Activated T-helper 1 cell treated with anti-CD3 and anti-CD28 coated beads, Interleukin-2, amount 50 U/mL, for 16 hours (primary cell): ENCODE measurements at places on chromosomes 11 and 22.

GRCh38 chr22:49587987-49588386 lies 239.7 kb downstream of the BRD1 start:
- no peak for DNase-seq

- DNase-seq = no peak
These were observed 65.8 kb downstream of the PACSIN2 start for GRCh38 chr22:42949159-42949558.

DNA sequence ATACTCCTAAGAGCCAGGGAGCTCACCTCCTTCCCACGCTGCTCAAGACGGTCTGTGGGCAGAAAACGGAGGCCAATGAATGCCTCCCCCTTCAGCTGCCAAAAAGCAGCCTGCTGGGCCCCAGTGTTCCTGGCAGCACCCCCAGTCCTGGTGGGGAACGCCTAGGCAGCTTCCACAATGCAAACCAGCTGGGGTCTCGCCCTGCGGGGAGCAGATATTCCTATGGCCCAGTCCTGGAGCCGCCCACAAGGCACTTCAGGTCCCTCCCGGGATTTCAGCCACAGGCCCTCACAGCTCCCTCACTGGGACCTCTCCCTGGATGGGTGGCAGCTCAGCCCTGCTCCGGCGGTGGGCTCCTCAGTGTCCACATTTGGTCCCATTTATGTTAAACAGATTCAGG lies 29.2 kb downstream of the A4GALT start:
- no peak for DNase-seq

GRCh38 chr22:20403779-20404140 lies 9.8 kb downstream of the ZNF74 start:
- DNase-seq = no peak

GRCh38 chr11:7138051-7138450 lies 49.3 kb downstream of the RBMXL2 start:
- no peak for DNase-seq

GRCh38 chr22:25167834-25168601 lies 31.6 kb upstream of the CRYBB3 start:
- no peak for DNase-seq

- DNase-seq = no peak
These were observed 242.7 kb upstream of the CCDC90B start for GRCh38 chr11:83528877-83529276.

DNA sequence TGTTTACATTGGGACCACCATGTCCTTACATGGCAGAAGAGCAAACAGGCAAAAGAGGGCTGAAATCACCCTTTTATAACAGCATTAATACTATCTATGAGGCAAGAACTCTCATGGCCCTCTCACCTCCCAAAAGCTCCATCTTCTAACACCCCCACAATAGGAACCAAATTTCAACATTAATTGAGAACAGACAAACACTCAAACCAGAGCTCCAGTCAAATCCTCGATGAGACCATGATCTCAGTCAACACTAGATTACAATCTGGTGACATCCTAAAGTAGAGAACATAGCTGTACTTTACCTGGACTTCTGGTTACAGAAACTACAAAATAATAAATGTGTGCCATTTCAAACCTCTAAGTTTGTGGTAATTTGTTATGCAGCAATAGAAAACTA lies 25.1 kb downstream of the OR2AG2 start:
- no peak for DNase-seq

DNA sequence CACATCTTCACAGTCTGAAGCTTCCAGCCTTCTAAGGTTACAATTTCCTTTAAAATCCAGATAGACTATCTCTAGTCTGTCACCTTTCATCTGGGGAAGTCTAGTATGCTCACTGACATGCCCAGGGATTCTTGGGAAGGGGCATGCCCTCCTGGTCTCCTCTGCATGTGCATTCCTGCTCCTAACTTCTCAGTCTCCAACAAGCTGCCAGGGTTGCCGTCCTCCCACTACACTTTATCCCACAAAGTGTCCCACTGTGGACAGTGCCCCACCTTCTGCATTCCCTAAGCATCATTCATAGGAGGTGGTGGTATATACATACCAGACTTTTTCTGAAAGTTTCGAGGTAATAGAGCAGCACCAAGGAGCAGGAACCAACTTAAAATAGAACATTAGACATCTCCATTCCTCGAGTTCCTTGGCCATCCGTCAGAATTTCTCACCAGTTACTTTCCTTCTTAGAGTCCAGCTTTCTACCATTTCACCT lies 28.7 kb downstream of the EIF3F start:
- no peak for DNase-seq

DNA sequence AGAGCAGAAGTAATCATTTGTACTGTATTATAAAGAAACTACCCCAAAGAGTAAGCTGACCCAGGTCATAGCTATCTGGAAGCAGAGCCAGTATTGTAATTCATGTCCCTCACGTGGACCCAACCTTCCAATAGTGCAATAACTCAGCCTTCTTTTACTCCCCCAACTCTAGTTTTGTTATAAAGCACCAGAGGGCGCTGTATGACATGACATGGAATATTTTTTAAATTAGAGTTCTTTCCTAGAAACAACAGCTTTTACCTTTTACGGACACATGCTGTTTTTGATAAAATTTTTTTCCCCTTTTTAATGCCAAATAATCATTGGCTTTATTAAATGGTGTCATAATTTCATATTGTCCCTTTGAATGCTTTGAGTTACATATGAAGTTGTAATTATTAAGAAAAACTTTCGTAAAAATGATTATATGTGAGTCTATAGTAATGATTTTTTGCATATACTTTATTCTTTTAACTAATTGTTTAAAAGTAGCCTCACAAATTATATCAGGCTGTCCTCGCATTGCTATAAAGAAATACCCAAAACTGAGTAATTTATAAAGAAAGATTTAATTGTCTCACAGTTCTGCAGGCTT lies 76.9 kb downstream of the DKK3 start:
- DNase-seq = no peak

DNA sequence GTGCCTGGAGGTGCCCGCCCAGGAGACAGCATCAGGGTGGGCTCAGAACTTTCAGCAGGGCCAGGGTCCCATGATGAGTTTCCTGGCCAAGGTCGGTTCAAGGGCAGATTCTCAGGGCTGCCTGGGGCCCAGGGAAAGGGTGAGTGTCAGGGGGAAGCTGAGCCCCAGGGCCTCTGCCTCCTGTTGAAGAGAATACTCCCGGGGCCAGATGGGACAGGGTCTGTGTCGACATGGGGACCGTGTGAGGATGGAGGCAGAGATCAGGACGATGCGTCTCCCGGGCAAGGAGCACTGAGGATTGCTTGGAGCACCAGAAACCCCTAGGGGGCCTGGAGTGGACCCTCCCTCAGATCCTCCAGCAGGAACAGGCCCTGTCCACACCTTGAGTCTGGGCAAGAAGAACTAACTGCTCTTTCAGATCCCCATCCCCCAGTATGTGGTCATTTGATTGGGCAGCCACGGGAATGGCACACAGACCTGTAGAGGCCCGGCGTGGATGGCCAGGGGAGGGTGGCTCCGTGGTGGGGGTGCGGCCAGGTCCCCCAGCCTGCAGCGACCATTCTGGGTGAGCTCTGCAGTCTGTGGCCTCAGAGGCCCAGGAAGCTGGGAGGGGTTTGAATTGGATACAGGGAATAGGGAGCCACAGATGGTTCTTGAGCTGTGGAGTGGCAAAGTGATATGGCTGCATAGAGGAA lies 1078.7 kb downstream of the BRD1 start:
- no peak for DNase-seq

DNA sequence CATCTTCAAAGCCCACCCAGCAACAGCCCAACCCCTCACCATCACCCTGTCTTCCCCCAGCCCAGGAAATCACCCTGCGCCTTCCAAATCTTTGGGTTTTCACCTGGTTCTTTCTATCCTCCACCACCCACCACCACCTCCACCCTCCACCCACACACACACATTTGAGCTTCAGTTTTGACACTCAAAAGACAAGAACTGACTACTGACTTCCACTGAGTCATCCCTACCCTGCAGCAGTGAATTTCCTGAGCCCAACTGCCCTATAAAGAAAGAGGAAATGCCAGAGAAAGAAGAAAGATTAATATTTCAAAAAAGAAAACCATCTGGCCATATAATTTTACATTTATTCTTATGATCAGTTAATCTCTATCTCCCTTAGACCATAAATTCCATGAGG lies 137.5 kb downstream of the CHST1 start:
- DNase-seq = no peak

GRCh38 chr11:110196241-110196754 lies 100.1 kb downstream of the RDX start:
- DNase-seq = no peak

GRCh38 chr11:103681855-103682254 lies 354.6 kb upstream of the DDI1 start:
- no peak for DNase-seq

GRCh38 chr22:19448739-19449421 lies 1.4 kb upstream of the C22orf39 start:
- no peak for DNase-seq

DNA sequence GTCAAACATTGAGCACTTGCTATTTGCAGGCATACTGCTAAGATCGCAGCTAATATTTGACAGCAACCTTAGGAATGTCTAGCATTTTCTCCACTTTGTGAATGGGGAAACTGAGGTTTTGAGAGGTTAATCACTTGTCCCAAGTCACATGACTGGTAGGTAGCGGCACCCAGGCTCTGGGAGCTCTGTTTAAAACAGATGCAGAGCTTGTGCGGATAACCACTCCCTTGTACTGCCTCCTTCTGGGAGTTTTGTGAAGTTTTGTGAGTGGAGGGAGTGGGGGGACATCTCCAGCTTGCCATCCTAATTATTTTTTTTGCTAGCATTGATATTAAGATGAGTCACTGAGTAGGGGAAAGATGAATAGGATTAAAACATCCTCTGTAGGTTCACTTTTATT lies 134.7 kb downstream of the GRIK4 start:
- no peak for DNase-seq

- no peak for DNase-seq
These were observed 4.4 kb upstream of the FAM181B start for GRCh38 chr11:82738091-82738490.

- DNase-seq = no peak
These were observed 1.6 kb downstream of the MRPL17 start for GRCh38 chr11:6681505-6681904.

- DNase-seq = no peak
These were observed 723.0 kb downstream of the KCNA4 start for GRCh38 chr11:29293825-29294224.

DNA sequence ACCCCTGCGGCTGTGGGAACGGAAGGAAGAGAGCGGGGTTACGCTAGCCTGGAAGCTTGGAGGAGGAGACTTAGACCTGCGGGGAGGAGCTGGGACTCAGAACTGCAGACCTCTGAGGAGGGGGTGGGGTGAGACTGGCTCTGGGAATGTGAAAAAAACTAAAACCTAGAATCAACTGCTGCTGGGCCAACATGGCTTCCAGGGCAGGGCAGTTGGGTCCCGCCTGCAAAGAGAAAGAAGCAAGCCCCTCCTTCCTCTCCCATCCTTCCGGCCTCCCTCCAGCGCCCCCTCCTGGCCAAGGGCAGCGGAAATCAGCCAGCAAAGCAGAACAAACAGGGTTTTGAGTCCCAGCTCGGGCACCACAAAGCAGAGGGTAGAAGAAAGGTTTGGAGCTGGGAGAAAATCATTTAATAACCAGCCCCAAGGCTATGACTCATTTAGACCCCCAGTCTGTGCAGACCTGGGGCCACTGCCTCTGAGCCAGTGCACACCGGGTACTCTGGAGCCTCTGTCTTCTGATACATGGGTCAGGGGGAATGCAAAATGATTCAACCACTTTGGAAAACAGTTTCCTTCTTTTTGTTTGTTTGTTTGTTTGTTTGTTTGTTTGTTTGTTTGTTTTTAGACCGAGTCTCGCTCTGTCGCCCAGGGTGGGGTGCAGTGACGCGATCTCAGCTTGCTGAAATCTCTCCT lies 7.3 kb upstream of the NCF4 start:
- DNase-seq = peak; percentile 80

DNA sequence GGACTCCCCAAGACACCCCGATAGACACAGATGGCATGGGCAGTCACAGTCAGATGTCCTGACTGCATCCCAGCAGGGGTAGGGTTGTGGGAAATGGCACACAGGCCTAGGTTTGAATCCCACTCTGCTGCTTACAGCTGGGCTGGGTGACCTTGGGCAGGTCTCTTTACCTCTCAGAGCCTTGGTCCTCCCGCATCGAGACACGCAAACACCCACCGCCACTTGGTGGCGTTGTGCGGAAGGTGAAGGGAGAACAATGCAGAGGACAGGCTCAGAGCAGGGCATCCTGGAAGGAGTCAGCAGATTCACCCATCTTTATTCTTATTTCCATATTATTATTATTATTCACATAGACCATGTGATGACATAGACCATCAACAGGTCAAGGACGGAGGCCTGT lies 140.5 kb downstream of the MIAT start:
- DNase-seq = no peak

GRCh38 chr11:57303280-57303989 lies 21.3 kb downstream of the TNKS1BP1 start:
- no peak for DNase-seq

GRCh38 chr22:44097263-44098020 lies 73.3 kb downstream of the PARVB start:
- no peak for DNase-seq

DNA sequence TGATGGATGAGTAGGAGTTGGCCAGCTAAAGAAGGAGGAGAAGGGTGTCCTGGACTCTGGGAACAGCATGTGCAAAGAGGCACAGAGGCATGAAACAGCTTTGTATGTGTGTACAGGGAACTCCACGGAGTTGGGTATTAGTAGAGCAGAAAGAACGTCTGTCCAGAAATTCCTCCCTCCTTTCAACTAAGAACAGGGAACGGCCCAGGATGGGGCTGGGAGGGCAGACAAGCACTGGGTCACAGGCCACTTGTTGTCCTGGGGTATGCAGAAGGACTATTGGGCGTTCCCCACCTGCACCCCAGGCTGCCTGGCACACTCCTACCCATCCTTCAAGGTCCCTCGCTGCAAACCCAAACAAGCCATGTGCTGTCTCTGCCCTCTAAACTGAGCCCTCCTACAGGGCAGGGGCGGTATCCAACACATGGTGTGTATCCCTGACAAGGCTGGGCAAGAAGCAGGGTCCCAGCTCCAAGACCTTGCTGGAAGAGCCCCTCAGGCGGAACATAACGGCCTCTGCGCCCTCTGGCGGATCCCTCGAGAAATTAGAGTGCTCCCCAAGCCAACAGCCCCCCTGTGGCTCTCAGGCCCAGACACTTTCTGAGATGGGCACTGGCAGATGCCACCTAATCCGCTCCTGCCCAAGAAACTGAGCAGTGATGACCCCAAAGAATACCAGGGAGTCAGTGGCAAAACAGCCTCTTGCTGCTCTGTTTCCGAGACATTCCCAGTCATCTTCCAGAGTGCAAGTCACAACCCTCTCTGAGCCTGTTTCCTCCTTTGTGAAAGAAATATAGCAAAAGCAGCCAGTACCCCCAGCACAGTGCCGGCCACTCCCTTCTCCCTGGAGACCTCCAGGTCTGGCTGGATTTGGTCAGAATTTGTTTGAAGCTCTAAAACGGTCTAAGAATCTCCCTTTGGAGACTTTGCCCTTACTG lies 1.6 kb upstream of the ELFN2 start:
- peak; percentile 19 for DNase-seq

DNA sequence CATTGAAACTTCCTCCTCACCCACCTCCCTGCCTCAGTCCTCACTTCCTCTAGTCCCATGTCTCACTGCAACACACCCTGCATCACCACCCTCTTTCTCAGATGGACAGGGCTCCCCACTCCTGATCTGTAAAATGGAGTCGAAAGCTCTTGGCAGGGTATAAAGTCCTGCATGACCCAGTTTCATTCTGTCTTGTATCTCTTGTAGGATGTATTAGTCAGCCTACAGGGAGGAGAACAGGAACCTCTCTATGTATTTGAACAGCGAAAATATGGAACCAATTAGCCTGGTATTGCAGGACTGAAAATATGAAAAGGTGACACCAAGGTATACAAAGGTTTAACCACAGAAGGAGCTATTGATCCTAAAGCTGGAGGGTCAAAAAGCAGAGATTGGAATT lies 156.9 kb upstream of the SNX19 start:
- no peak for DNase-seq

GRCh38 chr11:110463153-110463552 lies 33.4 kb downstream of the FDX1 start:
- no peak for DNase-seq
